ENCODE measurements at places on chromosomes 2 and 18. TPM values are rescaled to one million over a fixed set of nuclear protein-coding genes. Genes with fewer than 3 reads are reported as not detected.

The ANKRD62 gene
- total RNA-seq = not detected

GRCh38 chr2:1970341-1970740 lies 226.0 kb upstream of the PXDN start:
- DNase-seq = no peak

GRCh38 chr2:140353541-140353940 lies 1573.4 kb upstream of the NXPH2 start:
- DNase-seq = peak; percentile 39

- DNase-seq = peak; percentile 54
Measured at GRCh38 chr2:241314226-241315092, 1.0 kb downstream of the HDLBP start.

All from fibroblast of lung (primary cell).